A549 treated with GW870086 at 1 μM for 4 hours (cell line): ENCODE measurements at places on chromosomes 16 and 17. TPM values are rescaled to one million over a fixed set of nuclear protein-coding genes. Genes with fewer than 3 reads are reported as not detected.

Gene RTN4RL1
- total RNA-seq = 9.6 to 11.9 TPM (median 11.1 TPM) in 5 replicates

Gene TP53TG3B
- 0.26 to 0.34 TPM in 2 of 5 replicates, not detected in the others for total RNA-seq

Gene GSDMA
- total RNA-seq = not detected in 5 replicates

Gene FOXC2
- 1.8 to 2.9 TPM (median 2.4 TPM) in 5 replicates for total RNA-seq

Gene RASL10B
- total RNA-seq = 0.09 to 0.38 TPM (median 0.15 TPM) in 4 of 5 replicates, not detected in the other

Gene TBC1D28
- total RNA-seq = not detected in 5 replicates

Gene C16orf96
- 0.03 TPM in 3 of 5 replicates, not detected in the others for total RNA-seq

Gene ATP2C2
- total RNA-seq = 0.09 to 0.27 TPM (median 0.22 TPM) in 5 replicates

Gene C17orf67
- 1.3 to 2.2 TPM (median 1.7 TPM) in 5 replicates for total RNA-seq

Gene TSPOAP1
- total RNA-seq = not detected in 5 replicates

Gene CCDC200
- total RNA-seq = not detected in 5 replicates

Gene PIRT
- not detected in 5 replicates for total RNA-seq

Gene FOXJ1
- 0.34 to 0.76 TPM (median 0.55 TPM) in 5 replicates for total RNA-seq

Gene DCAF7
- 44.6 to 64.5 TPM (median 55.8 TPM) in 5 replicates for total RNA-seq

Gene CBLN1
- 0.13 to 0.23 TPM in 2 of 5 replicates, not detected in the others for total RNA-seq

Gene TUFM
- 220 to 315 TPM (median 293 TPM) in 5 replicates for total RNA-seq

Gene P2RX1
- total RNA-seq = not detected in 5 replicates

Gene TMEM220
- total RNA-seq = 2.8 to 4.2 TPM (median 3.1 TPM) in 5 replicates

Gene EVI2B
- 0.10 TPM in 1 of 5 replicates, not detected in the others for total RNA-seq

Gene DNAI2
- not detected in 5 replicates for total RNA-seq

Gene C16orf86
- 0.12 to 0.14 TPM in 2 of 5 replicates, not detected in the others for total RNA-seq

Gene PCGF2
- 31.5 to 53.9 TPM (median 52.9 TPM) in 5 replicates for total RNA-seq

Gene KRTAP16-1
- not detected in 5 replicates for total RNA-seq

Gene TMEM11
- total RNA-seq = 56.4 to 71.3 TPM (median 70.8 TPM) in 5 replicates

Gene CMTM1
- total RNA-seq = 0.88 to 1.5 TPM (median 1.3 TPM) in 5 replicates

Gene SAT2
- 65.1 to 91.4 TPM (median 81.4 TPM) in 5 replicates for total RNA-seq

Gene KCNH4
- total RNA-seq = 0.25 to 0.39 TPM (median 0.29 TPM) in 5 replicates

Gene HOXB1
- total RNA-seq = not detected in 5 replicates

Gene SLFN12
- total RNA-seq = 0.08 TPM in 1 of 5 replicates, not detected in the others

Gene TBC1D26
- 0.06 to 0.08 TPM in 2 of 5 replicates, not detected in the others for total RNA-seq

Gene SYNGR2
- 112 to 208 TPM (median 191 TPM) in 5 replicates for total RNA-seq

Gene MT1A
- total RNA-seq = 18.1 to 25.3 TPM (median 21.5 TPM) in 5 replicates

Gene QPRT
- total RNA-seq = 0.56 to 1.4 TPM (median 0.76 TPM) in 5 replicates

Gene IRF8
- 0.35 to 0.69 TPM (median 0.53 TPM) in 5 replicates for total RNA-seq

Gene MAF
- total RNA-seq = 0.31 to 0.90 TPM (median 0.39 TPM) in 5 replicates

Gene CD300H
- 0.29 to 1.9 TPM (median 0.50 TPM) in 5 replicates for total RNA-seq

Gene TAC4
- total RNA-seq = not detected in 5 replicates

Gene ZMYND15
- total RNA-seq = 0.16 to 0.74 TPM (median 0.28 TPM) in 5 replicates

Gene SSTR5
- total RNA-seq = 0.47 to 1.6 TPM (median 0.69 TPM) in 5 replicates

Gene ATAD5
- 3.0 to 4.8 TPM (median 4.3 TPM) in 5 replicates for total RNA-seq

Gene MYH1
- not detected in 5 replicates for total RNA-seq

Gene ENPP7
- not detected in 5 replicates for total RNA-seq

Gene RNF151
- not detected in 5 replicates for total RNA-seq

Gene CEMP1
- 0.12 TPM in 1 of 5 replicates, not detected in the others for total RNA-seq

Gene CDRT4
- total RNA-seq = 0.64 to 1.7 TPM (median 0.78 TPM) in 4 of 5 replicates, not detected in the other

Gene TMEM238L
- total RNA-seq = not detected in 5 replicates
